Erythroblast (primary cell): ENCODE measurements at places on chromosomes 5 and 9.

DNA sequence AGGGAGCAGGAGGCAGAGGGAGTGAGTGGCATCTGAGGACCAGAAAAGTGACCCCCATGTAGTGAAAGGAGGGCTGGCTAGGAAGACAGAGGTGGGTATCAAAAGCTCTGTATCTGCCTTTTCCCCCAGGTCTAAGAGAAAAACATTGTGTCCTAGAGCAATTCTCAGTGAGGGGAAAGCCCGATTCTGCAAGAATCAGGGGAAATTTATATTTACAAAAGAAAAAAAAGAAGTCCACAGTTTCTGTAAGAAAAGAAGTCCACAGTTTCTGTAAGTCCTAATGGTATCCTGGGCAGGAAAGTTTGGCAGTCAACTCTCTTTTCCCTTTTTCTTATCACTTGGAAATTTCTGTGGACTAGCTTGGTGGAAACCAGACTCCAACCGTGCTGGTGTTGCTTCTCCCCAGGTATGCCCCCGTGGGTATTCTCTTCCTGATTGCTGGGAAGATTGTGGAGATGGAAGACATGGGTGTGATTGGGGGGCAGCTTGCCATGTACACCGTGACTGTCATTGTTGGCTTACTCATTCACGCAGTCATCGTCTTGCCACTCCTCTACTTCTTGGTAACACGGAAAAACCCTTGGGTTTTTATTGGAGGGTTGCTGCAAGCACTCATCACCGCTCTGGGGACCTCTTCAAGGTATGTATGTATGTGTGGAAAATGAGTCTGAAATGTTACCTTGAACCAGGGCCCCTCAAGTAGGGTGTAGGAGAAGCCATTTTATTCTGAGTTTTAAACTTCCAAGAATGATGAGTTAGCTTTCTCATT lies 73.0 kb downstream of the SLC1A3 start:
- DNase-seq = no peak

DNA sequence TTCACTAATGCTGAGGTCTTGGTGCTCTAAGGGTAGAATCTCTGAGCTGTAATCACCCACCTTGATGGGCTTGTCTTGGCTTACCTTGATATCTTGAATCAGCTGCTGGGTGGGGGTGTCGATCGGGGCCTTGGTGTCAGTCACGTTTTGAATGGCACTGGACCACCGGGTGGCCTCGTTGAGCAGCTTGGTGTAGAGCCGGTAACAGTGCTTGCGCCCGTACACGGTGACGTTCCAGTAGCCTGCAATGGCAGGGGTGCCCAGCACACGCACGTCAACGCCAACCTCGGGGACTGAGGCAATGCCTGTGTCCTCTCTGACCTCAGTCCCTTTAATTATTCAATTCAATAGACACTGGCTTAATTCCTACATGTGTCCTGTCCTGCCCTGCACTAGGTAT lies 63.1 kb upstream of the RETREG1 start:
- DNase-seq = no peak

- DNase-seq = no peak
Observed at GRCh38 chr9:93372391-93372790, 79.1 kb upstream of the FAM120A start.

- DNase-seq = no peak
Observed at GRCh38 chr5:128101676-128102075, 18.1 kb downstream of the SLC12A2 start.

- DNase-seq = no peak
Observed at GRCh38 chr9:110744715-110745384, 76.3 kb downstream of the MUSK start.

GRCh38 chr5:123976379-123977033 lies 464.5 kb downstream of the CSNK1G3 start:
- DNase-seq = no peak

GRCh38 chr5:65050826-65051498 lies 282.2 kb downstream of the CWC27 start:
- no peak for DNase-seq

- DNase-seq = no peak
Observed at GRCh38 chr9:71646131-71646530, 122.2 kb downstream of the CEMIP2 start.

DNA sequence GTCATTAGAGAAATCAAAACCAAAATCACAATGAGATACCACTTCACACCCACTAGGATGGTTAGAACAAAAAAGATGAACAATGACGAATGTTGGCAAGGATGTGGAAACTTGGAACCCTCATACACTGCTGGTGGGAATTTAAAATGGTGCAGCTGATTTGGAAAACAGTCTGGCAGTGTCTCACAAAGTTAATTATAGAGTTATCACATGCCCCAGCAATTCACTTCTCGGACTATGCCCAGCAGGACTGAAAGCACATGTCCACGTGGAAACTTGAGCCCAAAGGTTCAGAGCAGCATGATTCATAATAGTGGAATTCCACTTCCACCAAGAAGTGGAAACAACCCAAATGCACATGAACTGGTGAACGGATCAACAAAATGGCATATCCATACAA lies 85.0 kb upstream of the HRH2 start:
- no peak for DNase-seq

- no peak for DNase-seq
Observed at GRCh38 chr9:131623655-131624330, 78.5 kb downstream of the PRRT1B start.

DNA sequence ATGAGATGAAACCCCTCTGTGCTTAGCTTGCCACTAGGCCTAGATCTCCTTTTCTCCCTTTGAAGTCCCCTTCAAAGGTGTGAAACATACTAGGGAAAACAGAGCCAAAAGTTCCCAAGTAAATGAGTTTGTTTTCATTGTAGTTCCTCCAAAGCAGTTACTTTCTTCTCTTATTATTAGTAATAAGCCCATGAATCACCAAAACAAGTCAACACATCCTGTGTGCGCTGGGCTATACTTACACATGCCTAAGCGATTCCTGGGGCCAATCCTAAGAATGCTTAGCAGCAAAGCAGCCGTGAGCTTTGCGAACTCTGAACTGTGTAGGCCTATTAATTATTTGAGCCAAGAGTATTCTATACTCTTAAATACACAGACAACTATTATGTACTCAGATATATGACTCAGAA lies 7.6 kb downstream of the ENC1 start:
- no peak for DNase-seq

DNA sequence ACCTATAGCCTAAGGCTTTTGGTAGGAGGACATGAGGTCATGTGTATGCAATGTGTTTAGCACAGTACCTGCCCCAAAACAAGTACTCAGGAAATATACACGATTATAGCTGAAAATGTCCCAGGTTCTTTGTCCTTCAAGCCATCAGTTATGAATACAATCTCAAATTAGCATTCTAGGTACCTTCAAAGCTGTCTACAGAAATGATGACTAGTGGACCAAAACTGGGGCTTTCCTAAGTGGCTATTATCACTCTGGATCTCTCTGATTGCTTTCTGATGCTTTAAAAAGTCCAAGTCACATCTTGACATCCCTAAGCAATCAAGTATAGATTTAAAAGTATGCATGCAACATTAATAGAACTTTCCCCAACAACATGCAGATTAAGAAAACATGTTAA lies 93.0 kb upstream of the SLIT3 start:
- no peak for DNase-seq

DNA sequence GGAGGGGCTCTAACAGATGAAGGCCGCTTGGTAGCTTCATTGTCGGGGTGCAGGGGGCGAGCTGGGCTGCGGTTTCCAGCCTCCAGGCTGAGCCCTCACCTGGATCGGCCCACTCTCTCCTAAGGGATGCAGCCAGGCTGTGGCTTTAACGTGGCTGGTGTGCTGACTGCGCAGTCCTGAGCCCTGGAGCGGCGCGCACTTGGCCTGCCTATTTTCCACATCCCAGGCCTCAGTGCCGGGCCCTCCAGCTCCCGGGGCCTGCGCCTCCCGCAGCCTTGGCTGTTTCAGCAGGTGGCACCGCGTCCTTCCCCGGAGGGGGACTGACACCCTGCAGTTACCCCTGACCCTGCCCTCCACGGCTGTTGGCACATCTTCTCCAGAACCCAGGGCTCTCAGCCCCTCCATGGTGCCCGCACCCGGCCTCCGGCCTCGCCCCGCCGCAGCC lies 1.4 kb downstream of the RNU6ATAC start:
- DNase-seq = no peak

DNA sequence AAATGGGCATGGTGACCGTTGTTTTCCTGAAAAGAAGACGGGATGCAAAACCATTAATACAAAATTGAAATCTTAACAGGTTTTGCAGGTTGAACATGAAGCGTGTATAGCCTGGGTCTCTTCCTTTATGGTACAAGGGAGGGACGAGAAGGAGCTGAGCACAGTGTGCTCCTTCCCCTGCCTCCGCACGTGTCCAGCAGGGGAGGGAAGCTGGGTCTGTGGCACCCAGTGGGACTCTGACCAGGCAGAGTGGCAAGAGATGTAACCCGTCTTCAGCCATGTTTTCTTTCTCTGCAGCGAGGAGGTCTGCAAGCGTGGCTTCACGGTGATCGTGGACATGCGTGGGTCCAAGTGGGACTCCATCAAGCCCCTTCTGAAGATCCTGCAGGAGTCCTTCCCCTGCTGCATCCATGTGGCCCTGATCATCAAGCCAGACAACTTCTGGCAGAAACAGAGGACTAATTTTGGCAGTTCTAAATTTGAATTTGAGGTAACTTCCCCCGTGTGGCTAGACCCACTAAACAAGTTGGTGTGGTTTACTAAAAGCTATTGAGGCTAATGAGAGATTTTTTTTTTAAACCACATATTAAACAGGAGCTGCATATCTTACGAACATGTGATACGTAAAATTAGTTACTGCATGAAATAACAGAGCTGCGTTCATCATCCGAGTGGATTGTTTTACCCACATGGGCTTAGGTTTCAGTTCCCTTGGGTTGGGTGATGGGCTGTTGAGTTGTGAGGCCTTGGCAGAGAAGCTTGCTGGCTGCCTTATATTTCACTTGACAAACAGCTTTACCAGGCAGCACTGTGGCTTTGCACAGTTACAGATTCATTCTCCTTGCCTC lies 143.7 kb downstream of the TRIO start:
- DNase-seq = no peak

DNA sequence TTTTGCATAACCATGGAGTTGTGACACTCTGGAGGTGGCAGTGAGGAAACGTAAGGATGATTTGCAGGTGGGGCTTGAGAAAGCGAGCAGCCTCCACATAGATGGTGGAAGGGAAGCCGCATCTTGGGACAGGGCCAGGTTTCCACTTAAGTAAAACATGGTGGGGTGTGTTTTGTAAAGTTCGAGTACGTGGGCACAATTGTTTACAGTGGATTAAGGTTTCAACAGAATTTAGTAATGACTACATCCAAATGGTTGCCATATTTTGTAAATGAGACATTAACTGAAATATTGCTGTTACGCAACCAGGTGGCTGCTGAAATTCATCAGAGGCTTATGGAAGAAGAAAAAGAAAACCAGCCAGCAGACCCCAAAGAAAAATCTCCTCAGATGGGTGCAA lies 85.4 kb upstream of the IL7R start:
- DNase-seq = no peak

DNA sequence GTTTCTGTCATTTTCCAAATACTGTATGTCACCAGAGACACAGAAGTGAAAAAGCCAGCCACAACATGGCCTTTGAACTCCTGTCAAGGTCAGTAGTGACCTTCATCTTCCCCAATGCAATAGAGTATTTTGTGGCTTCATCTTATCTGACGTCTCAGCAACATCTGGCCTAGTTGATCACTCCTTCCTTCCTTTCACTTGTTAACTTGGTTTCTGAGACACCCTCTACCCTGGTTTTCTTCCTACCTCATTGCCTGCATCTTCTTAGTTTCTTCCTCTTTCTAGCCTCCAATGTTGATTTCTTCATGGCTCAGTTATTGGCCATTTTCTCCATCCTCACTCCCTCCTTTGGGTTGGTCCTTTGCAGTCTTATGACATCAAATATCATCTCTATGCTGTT lies 36.3 kb downstream of the GLIS3 start:
- DNase-seq = no peak

- DNase-seq = no peak
Observed at GRCh38 chr5:111742177-111742994, 14.6 kb downstream of the NREP start.

DNA sequence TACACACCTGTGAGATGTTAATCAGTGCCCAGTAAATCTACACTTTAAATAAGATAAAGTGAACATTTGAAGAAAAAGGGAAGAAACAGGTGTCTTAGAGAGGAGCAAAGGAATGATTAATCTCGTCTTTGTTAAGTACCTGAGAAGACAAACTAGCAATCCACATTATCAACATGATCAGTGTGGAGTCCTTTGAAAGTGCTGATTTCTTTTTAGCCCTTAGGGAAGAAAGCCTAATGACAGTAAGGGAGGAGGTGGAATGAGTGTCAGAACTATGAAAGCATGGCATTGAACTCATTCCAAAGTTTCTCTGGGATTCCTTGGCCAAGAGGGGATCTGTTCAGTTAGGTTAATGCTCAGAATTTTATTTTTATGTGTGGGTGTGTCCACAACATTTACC lies 1109.0 kb upstream of the ACO1 start:
- DNase-seq = no peak

GRCh38 chr9:129220771-129221170 lies 42.7 kb upstream of the IER5L start:
- DNase-seq = no peak

DNA sequence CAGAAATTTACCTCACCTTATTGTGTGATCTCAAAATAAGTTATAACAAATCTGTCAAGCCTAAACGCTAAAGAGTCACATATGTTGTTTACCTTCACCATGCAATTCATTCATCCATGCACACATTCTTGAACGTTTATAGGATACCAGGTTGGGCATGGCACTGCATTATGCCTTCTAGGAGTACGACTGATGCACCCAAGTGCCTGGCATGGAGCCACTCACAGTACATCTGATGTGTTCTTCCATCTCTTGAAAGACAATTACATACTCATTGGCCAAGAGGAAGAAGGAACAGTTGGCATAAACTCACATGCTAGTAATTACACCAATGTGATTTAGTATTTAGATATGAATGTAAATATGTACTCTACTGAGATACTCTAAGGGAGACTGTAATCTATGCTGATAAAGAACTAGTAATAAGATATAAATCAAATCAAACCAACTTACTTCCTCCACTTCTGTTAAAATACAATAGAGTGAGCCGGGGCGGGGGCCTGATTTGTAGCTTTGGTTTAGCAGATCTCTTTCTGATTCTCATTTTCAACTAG lies 90.7 kb downstream of the LPAR1 start:
- no peak for DNase-seq

DNA sequence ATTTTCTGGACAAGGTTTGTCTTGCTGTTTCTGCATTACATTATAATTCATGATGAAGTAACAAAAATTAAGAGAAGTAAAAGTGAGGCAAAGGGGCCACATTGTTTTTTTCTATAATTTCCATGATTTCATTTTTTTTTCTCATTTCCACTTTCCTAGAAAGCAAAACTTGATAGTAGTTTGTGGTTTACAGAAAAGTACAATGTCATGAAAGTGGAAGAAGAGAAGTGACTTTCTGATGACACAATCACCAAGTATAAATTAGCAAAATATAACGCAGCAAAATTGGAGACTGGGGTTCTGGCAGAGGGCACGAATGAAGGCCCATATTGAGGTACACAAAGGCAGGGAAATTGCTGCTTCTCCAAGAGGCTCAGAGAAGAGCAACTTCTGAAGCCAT lies 5.0 kb upstream of the IFNA14 start:
- DNase-seq = no peak

DNA sequence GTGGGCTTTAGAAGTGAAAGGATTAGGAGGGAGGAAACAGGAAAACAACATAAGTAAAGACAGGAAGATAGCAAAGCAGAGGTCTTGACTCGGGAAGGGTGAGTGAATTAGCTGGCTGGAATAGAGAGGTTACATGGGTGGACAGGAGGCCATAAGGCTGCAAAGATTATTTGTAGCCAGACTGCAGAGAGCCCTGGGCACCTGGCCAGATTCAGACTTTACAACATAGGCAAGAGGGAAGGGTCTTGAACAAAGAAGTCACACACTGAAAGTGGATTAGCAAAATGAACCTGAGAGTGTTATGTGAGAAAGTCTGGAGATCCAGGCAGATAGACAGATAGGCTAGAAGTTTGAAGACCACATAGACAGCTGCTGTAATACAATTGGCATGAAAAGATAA lies 29.7 kb upstream of the CER1 start:
- DNase-seq = no peak
